ENCODE measurements at places on chromosomes 3 and 15. TPM values are rescaled to one million over a fixed set of nuclear protein-coding genes. Genes with fewer than 3 reads are reported as not detected.

The SH2D7 gene
- total RNA-seq: 9.7 TPM

The ACKR2 gene
- 1.4 TPM for total RNA-seq

GRCh38 chr15:49506341-49506740, 83.3 kb downstream of the FGF7 start:
- no peak for DNase-seq

The TMEM266 gene
- not detected for total RNA-seq

DNA sequence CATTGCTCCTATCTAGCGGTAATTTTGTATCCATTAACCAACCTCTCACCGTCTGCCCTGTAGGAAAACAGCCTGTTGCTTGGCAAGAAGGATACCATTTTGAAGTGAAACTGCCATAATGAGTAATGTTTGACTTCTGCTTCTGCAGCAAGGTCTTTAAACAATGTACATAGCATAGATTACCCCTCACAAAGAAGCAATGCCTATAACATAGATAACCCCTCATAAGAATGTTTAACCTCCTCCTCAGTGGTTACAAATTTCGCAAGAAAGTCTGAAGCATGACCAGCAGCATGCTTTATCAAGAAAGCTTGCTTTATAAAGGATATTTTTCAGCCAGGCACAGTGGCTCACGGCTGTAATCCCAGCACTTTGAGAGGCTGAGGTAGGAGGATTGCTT, 61.2 kb upstream of the MFGE8 start:
- DNase-seq: no peak

DNA sequence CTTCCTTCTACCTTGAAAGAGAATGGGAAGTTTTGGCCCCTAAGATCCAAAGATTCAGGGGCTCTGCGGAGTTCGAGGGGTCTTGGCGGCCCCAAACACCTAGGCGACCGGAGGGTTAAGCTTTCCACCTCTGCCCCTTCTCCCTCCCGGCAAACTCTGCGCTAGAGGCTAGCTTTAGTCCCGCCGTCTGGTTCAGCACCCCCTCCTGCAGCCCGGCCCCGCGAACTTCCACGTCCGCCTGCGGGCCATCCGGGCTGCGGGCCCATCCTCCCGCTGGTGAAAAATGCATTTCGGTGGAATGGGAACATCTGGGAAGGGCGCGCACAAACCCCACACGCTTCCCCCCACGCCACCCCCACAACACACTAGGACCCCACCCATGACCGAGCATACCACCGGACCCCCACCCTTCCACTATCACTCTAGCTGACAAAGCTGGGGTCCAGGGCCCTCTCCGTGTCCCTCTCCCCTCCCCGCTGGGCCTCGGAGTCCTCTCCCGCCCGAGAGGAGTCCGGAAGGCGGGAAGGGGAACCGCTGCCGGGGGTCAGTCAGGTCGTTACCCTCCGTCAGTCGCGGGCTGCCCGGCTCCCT, 1.0 kb downstream of the SHOX2 start:
- DNase-seq: no peak

- no peak for DNase-seq
Measured at GRCh38 chr3:20573175-20573574, 387.2 kb upstream of the SGO1 start.

DNA sequence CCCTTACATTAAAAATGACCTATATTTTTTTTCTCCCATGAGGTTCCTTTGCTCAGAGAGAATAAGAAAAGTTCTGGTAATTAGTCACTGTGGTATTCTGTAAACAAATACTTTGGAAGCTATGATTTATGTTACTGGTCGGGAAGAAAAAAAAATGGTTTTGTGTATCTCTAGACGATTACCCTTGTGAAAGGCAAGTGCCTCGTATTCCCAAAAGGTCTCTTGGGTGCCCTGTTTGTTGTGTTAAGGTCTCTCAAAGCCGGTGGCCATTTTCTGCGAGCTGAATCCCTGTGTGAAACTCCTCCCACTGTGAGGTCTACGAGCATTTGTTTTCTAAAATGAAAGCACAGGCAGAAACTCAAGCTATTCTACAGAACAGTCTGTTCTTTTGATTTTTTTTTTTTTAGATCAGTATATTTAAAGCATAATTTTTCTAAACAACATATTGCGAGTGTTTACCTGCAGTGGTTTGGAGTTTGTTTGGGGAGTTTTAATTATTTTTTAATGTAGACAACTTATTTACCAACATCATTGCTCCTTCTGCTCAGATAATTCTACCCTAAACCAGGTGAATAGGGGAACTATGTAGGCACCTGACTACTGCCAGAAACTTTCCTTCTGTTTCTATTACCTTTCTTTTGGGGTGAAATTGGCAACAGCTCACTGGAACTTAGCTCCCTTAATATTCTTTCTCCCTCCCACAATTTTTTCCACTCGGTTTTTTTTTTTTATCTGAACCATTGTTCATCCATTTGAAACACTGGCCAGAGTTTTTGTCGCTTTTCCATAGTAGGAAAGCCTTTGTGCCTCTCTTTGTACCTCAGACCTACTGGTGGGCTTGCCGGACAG, 44.0 kb downstream of the ZBTB38 start:
- DNase-seq: peak; percentile 64

GRCh38 chr3:128496019-128496601, 3.1 kb upstream of the GATA2 start:
- no peak for DNase-seq

The DUOXA1 gene
- not detected for total RNA-seq

DNA sequence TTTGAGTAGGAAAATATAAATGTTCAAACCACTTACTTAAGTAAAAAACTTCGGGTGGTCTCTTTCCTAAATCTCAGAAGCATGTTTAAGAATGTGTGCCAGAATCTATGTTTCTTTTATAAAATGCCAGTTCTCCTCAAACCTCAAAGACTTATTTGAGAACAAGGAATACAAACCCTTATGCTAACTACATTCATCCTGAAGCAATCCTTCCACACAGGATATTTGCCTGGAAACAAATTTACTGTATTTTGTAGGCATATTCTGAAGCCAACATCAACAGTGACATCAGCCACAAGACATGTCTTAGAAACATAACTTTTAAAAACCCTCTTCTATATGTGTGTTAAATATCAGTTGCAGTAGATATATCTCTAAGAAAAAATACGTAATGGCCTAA, 1077.0 kb downstream of the ROBO1 start:
- no peak for DNase-seq

The NTRK3 gene
- 1.1 TPM for total RNA-seq

The NCKIPSD gene
- 50.0 TPM for total RNA-seq

The ROPN1 gene
- not detected for total RNA-seq

GRCh38 chr3:182979103-182979673, 1.1 kb downstream of the DCUN1D1 start:
- DNase-seq: no peak

The KLHL24 gene
- total RNA-seq: 108 TPM

- no peak for DNase-seq
Measured at GRCh38 chr3:197545101-197545500, 10.7 kb downstream of the BDH1 start.

DNA sequence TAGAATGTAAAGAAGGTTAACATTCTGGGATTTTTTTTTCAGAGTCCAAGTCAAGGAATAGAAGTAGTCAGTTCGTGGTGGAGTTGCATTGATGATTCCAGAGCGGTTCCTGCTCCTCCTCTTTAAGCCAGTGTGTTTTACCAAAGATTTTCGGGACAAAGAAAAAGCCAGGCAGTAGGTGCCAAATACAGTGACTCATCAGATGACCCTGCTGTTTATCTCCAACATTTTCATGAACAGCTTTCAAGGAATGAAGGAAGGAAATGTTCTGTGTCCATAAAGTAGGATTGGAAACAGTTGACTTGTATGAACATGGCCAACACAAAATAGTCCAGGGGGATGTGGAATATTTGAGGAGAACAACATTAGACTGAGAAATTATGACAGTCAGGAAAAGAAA, 142.4 kb upstream of the TMC3 start:
- DNase-seq: no peak

The PLEKHO2 gene
- 12.3 TPM for total RNA-seq

The CTSH gene
- total RNA-seq: 26.2 TPM

- peak; percentile 82 for DNase-seq
Measured at GRCh38 chr3:146250449-146251382, at the start of gene PLSCR4. Gene PLSCR4 (minus strand): TSS chr3:146251105. CDS start chr3:146222071, 29,034 bp downstream.

GRCh38 chr15:84937144-84937543, 44.5 kb upstream of the PDE8A start:
- no peak for DNase-seq

The ALDH1A3 gene
- 6.7 TPM for total RNA-seq

The C3orf85 gene
- 29.5 TPM for total RNA-seq

- no peak for DNase-seq
Measured at GRCh38 chr15:101120987-101121386, 130.9 kb downstream of the CHSY1 start.

The THSD4 gene
- 56.0 TPM for total RNA-seq

- DNase-seq: peak; percentile 26
Measured at GRCh38 chr3:40387001-40387894, at the start of gene ENTPD3. Gene ENTPD3 (plus strand): TSS chr3:40387184. CDS start chr3:40388058, 874 bp downstream.

GRCh38 chr3:41208507-41209220, 9.4 kb downstream of the CTNNB1 start:
- no peak for DNase-seq

The GDPGP1 gene
- 28.8 TPM for total RNA-seq

GRCh38 chr3:153072382-153072781, 89.6 kb upstream of the RAP2B start:
- DNase-seq: no peak

GRCh38 chr3:189365609-189366564, 194.1 kb downstream of the TPRG1 start:
- DNase-seq: no peak

- no peak for DNase-seq
Measured at GRCh38 chr3:111200027-111200426, 128.4 kb downstream of the NECTIN3 start.

DNA sequence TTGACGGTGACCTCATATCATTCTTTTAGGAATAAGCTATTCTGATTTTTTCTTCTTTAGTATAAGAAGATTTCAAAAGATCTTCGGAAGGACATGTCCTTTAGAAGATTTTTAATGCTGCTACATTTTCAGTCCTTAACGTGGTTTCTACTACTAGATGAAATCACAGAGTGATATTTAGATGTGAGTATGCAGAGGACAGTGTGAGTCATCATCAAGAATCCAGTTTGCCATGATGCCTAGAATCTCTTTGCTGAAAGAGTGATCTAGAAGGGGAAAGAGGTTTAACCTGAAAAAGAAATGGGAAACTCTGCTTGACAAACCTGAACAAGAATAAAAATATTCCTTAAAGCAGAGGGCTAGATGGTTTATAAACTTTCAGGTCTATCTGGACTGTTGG, 43.2 kb downstream of the SLC7A14 start:
- no peak for DNase-seq

The THAP10 gene
- 8.3 TPM for total RNA-seq

DNA sequence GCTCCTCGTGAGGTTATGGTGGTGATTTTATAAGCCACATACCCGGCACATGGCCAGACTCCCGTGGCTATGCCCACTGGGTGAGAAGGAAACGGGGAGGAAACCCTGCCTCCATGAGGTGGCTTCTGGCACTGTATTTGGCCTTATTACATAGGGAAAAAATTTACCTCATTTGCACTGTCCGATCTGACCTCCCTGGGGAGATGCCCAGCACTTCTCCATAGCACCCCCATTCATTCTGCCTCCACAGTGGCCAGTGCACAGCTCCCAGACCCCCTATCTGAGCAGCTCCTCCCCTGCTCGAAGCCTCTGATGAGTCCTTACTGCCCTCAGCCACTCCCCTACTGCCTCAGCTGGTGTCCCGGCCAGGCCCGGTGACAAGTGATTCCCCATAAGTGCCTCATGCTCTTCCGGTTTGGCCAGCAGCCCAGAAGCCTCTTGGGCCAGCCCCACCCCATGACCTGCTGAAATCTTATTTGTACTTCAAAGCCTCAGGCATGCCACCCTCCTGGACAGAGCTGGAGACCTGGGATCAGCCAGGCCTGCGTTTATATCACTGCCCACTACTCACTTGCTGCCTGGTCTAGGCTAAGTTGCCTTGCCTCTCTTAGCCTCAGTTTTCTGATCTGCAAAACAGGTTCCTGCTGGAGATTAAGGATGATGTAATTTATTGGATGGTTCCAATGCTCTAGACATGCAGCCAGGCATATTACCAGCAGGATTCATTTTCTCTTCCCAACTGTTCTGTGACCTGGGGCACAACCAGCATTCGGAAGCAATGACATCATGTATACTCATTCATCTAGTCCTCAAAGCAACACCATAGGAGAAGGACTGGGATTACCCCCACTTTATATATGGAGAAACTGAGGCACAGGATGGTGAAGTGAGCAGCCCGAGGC, 30.6 kb upstream of the SLC6A6 start:
- peak; percentile 91 for DNase-seq

DNA sequence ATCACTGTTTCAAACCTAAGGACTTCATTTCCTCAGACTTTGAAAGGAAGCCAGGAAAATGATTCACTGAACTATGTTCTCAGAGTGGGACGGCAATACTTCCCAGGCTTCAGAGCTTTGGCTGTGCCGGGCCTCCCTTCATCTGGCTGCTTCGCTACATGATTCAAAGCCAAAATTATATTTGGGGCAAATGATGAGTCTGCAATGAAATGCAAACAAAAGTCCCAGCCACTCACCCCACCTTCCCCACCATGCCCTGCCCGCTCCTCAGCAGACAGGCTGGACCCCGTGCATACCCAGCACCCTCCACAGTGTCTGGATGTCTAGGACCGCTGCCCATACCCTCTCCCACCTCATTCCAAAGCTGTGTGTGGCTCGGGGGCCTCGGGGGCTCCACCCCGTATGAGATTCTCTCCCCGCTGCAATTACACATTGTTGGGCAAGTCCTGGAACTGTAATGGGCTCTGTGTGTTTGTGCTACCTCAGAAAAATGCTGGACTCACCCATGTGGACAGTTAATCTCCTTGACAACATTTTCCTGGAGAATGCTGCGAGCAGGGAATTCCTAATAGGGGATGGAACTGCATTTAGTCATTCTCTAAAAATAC, 32.2 kb downstream of the ATP10A start:
- peak; percentile 22 for DNase-seq

GRCh38 chr3:56469141-56469540, 874 bp upstream of the ERC2 start:
- no peak for DNase-seq

GRCh38 chr3:11565072-11565471, 78.6 kb downstream of the VGLL4 start:
- no peak for DNase-seq

- no peak for DNase-seq
Measured at GRCh38 chr15:66614951-66615760, 49.4 kb upstream of the LCTL start.

- no peak for DNase-seq
Measured at GRCh38 chr15:85515212-85515611, 134.8 kb downstream of the AKAP13 start.

The IL5RA gene
- total RNA-seq: not detected

GRCh38 chr15:90208356-90208755, 7.2 kb downstream of the SEMA4B start:
- DNase-seq: no peak

- peak; percentile 53 for DNase-seq
Measured at GRCh38 chr15:39801641-39802309, 19.1 kb upstream of the FSIP1 start.

DNA sequence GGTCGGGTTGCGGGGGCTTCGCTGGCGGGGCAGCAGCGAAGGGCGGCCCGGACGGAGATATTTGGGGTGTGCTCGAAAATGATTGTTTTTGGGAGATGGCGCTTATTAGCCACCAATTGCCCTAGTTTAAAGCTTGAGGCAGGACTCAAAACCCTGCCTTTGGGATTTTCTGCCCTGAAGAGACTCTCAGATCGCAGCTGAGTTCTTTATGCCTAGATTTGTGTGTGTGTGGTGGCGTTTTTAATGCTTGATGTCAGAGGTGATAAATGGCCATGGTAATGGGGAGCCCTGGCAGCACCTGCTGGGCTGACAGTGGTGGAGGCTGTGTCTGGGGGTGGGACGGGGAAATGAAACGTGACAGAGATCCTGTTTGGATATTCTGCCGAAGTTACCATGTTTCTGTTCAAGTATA, 604 bp downstream of the KCTD6 start:
- DNase-seq: no peak

GRCh38 chr3:77125966-77126365, 86.1 kb downstream of the ROBO2 start:
- DNase-seq: no peak

All from transverse colon (tissue), 4 donors.